ENCODE measurements at places on chromosomes 5 and 9.

- DNase-seq, result no peak
Observed at GRCh38 chr9:85212887-85213286, 528.9 kb downstream of the AGTPBP1 start.

GRCh38 chr5:40383749-40384651 is 295.7 kb upstream of the PTGER4 start:
- no peak for DNase-seq

DNA sequence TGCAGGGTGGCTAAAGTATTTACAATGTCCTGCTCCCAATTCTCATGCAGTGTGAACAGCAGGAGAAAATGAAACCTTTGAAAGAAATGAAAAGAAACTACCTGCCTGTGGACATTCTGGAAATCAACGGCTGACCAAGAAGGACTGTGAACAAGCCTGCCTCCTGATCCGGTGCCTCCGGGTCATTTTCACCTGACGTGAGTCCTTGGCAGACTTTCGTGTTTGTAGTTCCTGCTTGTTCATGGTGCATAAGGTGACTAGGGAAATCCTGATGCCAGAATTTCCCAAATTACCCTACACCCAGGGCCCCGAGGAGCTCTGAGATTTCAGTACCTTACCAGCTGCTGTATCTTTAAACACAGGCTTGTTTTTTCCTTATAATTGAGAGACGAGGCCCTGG is 317.5 kb downstream of the TLE1 start:
- no peak for DNase-seq

- DNase-seq, result no peak
Observed at GRCh38 chr5:76403766-76404222, 709 bp downstream of the IQGAP2 start.

- no peak for DNase-seq
Observed at GRCh38 chr5:161598686-161599085, 52.2 kb upstream of the GABRB2 start.

DNA sequence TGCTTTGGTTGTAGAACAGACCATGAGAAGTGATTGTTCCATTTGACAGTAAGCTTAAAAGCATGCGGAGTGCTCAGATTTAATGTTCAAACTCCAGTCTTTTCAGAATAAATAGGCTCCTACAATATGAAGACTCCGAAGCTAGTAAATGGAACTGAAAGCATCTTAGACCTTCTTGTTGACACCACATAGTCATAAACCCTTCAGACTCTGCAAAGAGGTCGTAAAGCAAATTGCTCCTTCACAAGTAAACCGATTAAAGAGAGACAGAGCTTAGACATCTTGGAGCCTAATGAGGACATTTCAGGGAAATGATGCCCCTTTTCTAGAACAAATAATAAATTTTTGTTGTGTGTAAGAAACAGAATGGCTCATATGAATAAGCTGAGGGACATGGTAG is 511.0 kb upstream of the RIOK2 start:
- no peak for DNase-seq

DNA sequence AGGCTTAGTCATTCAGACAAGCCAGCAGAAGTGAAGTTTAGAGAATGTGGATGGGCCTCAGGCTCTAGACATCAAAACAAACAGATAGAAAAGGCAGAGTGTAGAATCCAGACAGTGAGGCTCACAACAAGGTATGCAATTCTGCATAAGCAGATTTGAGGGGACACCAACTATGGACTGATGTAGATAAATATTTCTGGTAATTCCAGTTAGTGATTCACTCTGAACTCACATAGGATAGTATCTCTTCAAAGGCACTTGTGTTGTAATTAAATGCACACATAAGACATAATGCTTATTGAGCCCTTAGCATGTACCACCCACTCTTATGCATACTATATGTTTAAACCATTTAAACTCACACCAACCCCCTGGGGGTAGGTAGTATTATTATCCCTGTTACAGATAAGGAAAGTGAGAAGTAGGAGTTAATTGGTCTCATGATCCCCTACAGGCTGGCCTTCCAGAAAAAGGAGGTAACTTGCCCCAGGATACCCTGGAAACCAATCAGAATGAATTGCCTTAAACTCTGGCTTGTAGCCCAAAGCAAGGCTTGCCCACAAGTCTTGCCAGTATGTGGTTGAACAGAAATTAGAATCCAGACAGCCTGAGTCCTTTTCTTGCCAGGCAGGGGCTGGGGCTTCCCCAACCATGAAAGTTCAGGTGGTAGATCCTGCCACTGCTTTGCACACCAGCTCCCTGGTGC is 39.5 kb upstream of the HSPB3 start:
- no peak for DNase-seq

- DNase-seq, result no peak
Observed at GRCh38 chr5:133340002-133340755, 272.2 kb downstream of the FSTL4 start.

- DNase-seq, result no peak
Observed at GRCh38 chr5:76836181-76836580, 13.6 kb upstream of the S100Z start.

GRCh38 chr5:167790462-167791260 is 500.8 kb upstream of the WWC1 start:
- DNase-seq, result no peak

DNA sequence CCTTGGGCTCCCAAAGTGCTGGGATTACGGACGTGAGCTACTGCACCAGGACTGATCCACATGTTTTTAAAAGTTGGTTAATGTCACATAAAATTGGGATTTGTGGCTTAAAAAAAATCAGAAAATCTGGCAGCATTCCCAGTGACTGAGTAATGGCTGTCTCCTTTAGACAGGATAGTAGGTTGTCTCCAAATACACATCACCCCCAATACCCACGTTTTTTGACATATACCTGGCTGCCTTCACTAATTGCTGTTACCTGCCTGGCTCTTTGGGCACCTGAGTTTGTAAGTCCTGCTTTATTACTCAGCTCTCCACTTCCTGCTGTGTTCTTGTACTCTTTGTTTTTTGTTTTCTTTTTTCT is 84.8 kb downstream of the KDM4C start:
- DNase-seq, result no peak

- DNase-seq, result no peak
Observed at GRCh38 chr5:96636594-96636993, 25.6 kb upstream of the CAST start.

All from activated naive CD8-positive, alpha-beta T cell treated with anti-CD3 and anti-CD28 coated beads, Interleukin-2, amount 10 ng/mL, durations not matched to agents 7 days and 5 days (primary cell).